ENCODE measurements at places on chromosomes 6 and 20. TPM values are rescaled to one million over a fixed set of nuclear protein-coding genes. Genes with fewer than 3 reads are reported as not detected.

DNA sequence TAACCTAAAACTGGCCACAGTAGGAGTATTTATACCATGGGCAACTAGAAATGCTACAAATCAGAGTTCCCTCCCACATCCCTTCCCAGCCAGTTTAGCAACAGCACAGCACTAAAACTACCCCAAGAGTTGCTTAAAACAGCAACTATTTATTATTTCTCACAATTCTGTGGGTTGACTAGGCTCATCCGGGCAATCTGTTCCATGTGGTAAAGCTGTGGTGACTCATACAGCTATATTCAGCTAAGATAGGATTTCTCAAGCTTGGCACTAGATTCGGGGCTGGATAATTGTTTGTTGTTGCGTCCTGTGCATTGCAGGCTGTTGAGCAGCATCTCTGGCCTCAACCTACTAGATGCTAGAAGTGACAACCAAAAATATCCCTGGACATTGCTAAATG is 8.6 kb upstream of the HECA start:
- H3K27ac ChIP-seq = no peak overlapping the region
- no peaks in the 10 kb centered on the region for H3K36me3 ChIP-seq
- DNase-seq = no peak

GTSF1L gene
- total RNA-seq = not detected

GRCh38 chr6:3916211-3916610 is 67.0 kb downstream of the FAM50B start:
- DNase-seq = no peak
- no peak overlapping the region for H3K4me3 ChIP-seq
- no peak overlapping the region for H3K27ac ChIP-seq

- no peaks in the 10 kb centered on the region for H3K36me3 ChIP-seq
- H3K27me3 ChIP-seq = no peaks in the 10 kb centered on the region
- no peak for DNase-seq
- H3K4me3 ChIP-seq = no peak overlapping the region
- no peak overlapping the region for H3K27ac ChIP-seq
- H3K4me1 ChIP-seq = peaks cover 1% of the 10 kb centered on the region
Observed at GRCh38 chr6:41607736-41608135, 30.5 kb upstream of the MDFI start.

- no peaks in the 10 kb centered on the region for H3K36me3 ChIP-seq
- DNase-seq = no peak
- H3K27me3 ChIP-seq = no peaks in the 10 kb centered on the region
- no peak overlapping the region for H3K4me3 ChIP-seq
Observed at GRCh38 chr6:93581371-93581770, 162.0 kb upstream of the EPHA7 start.

SIRPB1 gene
- total RNA-seq = not detected

- H3K4me1 ChIP-seq = peaks cover 14% of the 10 kb centered on the region
- H3K36me3 ChIP-seq = no peaks in the 10 kb centered on the region
- no peak for DNase-seq
- no peak overlapping the region for H3K4me3 ChIP-seq
- H3K27ac ChIP-seq = no peak overlapping the region
Observed at GRCh38 chr6:118285791-118286190, 262.3 kb upstream of the PLN start.

GRCh38 chr6:47483516-47483852 is 5.9 kb downstream of the CD2AP start:
- H3K4me3 ChIP-seq = no peak overlapping the region
- no peak overlapping the region for H3K27ac ChIP-seq
- no peaks in the 10 kb centered on the region for H3K36me3 ChIP-seq
- peaks cover 46% of the 10 kb centered on the region for H3K4me1 ChIP-seq
- DNase-seq = no peak

- H3K4me1 ChIP-seq = no peaks in the 10 kb centered on the region
- peaks cover 34% of the 10 kb centered on the region for H3K36me3 ChIP-seq
- no peak for DNase-seq
- no peak overlapping the region for H3K27ac ChIP-seq
- H3K27me3 ChIP-seq = no peaks in the 10 kb centered on the region
Observed at GRCh38 chr6:17653198-17653882, 53.2 kb downstream of the FAM8A1 start.

DNA sequence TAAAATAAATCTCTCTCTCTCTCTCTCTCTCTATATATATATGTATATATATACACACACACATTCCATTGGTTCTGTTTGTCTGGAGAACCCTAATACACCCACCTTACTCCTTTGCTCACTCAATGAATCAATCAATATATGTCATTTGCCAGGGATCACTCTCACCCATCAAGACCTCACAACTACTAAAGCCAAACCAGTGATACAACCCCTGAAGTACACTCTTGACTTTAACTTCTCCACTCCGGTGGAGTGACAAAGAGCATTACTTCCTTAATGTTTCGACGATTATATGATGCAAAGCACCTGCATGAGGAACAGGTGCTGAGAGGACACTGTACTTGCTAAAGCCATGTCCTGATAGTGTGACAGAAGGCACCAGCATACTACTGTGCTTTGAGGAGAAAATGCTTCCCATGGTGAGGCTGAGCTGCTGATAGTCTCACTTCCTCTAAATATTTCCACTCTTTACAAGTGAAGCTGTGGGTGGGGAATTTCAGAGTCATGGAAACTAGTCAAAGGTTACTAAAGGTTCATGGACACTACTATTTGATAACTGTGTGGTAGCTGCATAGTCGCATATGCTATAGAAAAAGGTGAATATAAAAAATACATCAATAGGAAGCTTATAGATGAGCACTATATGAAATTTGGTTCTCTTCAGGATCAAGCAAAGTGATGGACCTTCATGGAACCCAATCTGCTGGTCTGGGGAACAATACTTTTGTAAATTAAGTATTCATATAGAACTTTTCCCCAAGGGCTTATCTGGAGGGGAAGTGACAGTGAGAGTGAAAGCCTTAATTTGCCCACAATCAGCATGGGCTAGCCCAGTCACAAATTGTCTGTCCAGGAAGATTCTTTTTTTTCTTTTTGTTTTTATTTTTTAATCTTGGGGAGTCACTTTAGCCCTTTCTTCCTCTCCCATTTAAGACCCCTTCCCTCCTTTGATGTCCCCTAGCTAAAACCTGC is 141.9 kb upstream of the NEDD9 start:
- H3K36me3 ChIP-seq = no peaks in the 10 kb centered on the region
- DNase-seq = no peak
- no peak overlapping the region for H3K27ac ChIP-seq
- H3K4me3 ChIP-seq = no peak overlapping the region

- peaks cover 85% of the 10 kb centered on the region for H3K27me3 ChIP-seq
- no peak overlapping the region for H3K27ac ChIP-seq
- peak overlapping the region; percentile 44 for H3K4me3 ChIP-seq
- H3K36me3 ChIP-seq = no peaks in the 10 kb centered on the region
- DNase-seq = peak; percentile 65
Observed at GRCh38 chr6:100446115-100447080, 18.3 kb downstream of the SIM1 start.

GDAP1L1 gene
- total RNA-seq = 6.9 TPM

KIAA1755 gene
- total RNA-seq = 0.12 TPM

DNA sequence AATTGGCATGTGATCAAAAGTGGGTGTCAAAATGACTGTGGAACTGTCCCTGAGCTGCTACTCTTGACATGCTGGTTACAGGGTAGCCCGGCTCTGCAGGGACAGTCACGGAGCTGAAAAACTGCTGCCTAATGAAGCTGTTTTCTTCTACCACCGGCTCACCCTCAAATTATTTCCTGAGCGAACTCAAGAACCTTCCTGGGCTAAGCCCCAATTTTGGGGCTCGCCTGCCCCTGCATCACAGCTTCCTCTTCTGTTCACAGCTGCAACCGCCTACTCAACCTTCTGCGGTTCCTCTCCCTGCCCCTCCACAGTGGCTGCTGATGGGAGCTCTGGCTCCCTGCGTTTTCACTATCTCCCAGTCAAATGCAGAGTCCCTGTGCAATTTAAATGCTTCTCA is 110.8 kb upstream of the MLN start:
- no peak overlapping the region for H3K27ac ChIP-seq
- DNase-seq = no peak
- H3K36me3 ChIP-seq = no peaks in the 10 kb centered on the region
- no peaks in the 10 kb centered on the region for H3K4me1 ChIP-seq
- no peaks in the 10 kb centered on the region for H3K27me3 ChIP-seq

HLA-DOB gene
- 0.23 TPM for total RNA-seq

Measured in GM23338 (cell line).